ENCODE measurements at places on chromosomes 5 and 9. TPM values are rescaled to one million over a fixed set of nuclear protein-coding genes. Genes with fewer than 3 reads are reported as not detected.

DNA sequence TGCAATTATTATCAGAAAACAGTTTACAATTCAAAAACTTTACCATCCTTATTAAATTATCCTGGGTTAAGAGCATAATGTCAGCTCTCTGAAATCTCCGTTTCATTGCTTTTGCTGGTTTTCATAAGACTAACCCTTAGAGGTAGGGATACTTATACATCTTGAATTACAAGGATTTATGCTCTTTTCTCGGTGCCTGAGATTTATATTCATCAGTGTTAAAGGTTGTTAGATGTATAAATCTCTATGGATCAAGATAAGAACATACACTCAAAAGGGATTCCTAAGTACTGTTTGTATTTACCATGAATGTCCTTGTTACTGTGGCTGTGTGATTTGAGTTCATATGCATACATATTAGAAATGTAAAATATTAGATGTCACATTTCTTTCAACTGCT is 684.7 kb downstream of the EFNA5 start:
- peaks cover 33% of the 10 kb centered on the region for H3K36me3 ChIP-seq
- H3K4me1 ChIP-seq, result peaks cover 5% of the 10 kb centered on the region
- no peak for DNase-seq
- H3K4me3 ChIP-seq, result no peak overlapping the region

Gene PLPPR1
- total RNA-seq, result 1.8 TPM

Gene ARL14EPL
- not detected for total RNA-seq

GRCh38 chr5:109695005-109695926 is 5.5 kb downstream of the MAN2A1 start:
- peaks cover 15% of the 10 kb centered on the region for H3K4me1 ChIP-seq
- H3K27me3 ChIP-seq, result no peaks in the 10 kb centered on the region
- H3K4me3 ChIP-seq, result no peak overlapping the region
- H3K36me3 ChIP-seq, result peaks cover 15% of the 10 kb centered on the region
- no peak for DNase-seq

DNA sequence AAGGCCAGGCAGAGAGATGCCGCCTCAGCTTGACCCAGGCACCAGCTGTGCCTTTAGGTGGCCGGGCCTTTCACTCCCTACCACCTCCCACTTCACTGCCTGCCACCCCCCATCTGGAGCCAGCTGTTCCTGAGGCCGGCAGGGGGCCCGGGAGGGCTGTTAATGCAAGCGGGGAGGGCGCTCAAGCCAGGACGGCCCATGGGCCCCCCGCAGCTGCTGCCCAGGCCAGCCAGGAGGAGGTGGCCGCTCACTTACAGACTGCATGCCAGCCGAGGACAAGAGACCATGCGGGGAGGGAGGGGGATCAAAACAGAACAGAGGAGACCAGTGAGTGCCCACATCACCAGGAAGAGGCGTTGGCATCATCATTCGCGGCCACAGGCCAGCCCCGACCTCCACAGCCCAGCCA is 4.5 kb downstream of the ABCA2 start:
- DNase-seq, result no peak
- no peaks in the 10 kb centered on the region for H3K4me1 ChIP-seq
- no peak overlapping the region for H3K27ac ChIP-seq
- H3K36me3 ChIP-seq, result no peaks in the 10 kb centered on the region
- H3K4me3 ChIP-seq, result no peak overlapping the region
- H3K27me3 ChIP-seq, result no peaks in the 10 kb centered on the region

- H3K4me3 ChIP-seq, result no peak overlapping the region
- H3K4me1 ChIP-seq, result no peaks in the 10 kb centered on the region
- no peaks in the 10 kb centered on the region for H3K36me3 ChIP-seq
- no peaks in the 10 kb centered on the region for H3K27me3 ChIP-seq
- H3K27ac ChIP-seq, result no peak overlapping the region
Measured at GRCh38 chr5:173108914-173109313, 35.4 kb upstream of the BNIP1 start.

Gene SHOC1
- total RNA-seq, result not detected

GRCh38 chr9:134374301-134375010 is 48.2 kb downstream of the RXRA start:
- H3K27me3 ChIP-seq, result no peaks in the 10 kb centered on the region
- no peaks in the 10 kb centered on the region for H3K36me3 ChIP-seq
- no peak overlapping the region for H3K27ac ChIP-seq
- no peak for DNase-seq

Gene EQTN
- total RNA-seq, result not detected

Gene PRLR
- 2.5 TPM for total RNA-seq

Gene MSMP
- total RNA-seq, result 0.97 TPM

GRCh38 chr9:79577969-79578723 is 6.4 kb downstream of the TLE4 start:
- no peak for DNase-seq
- peaks cover 3% of the 10 kb centered on the region for H3K4me1 ChIP-seq
- H3K4me3 ChIP-seq, result no peak overlapping the region
- no peaks in the 10 kb centered on the region for H3K27me3 ChIP-seq
- peaks cover 27% of the 10 kb centered on the region for H3K36me3 ChIP-seq

- no peaks in the 10 kb centered on the region for H3K36me3 ChIP-seq
- no peaks in the 10 kb centered on the region for H3K4me1 ChIP-seq
- no peaks in the 10 kb centered on the region for H3K27me3 ChIP-seq
Measured at GRCh38 chr9:16074963-16075362, 522.1 kb downstream of the CCDC171 start.

- no peak for DNase-seq
- H3K36me3 ChIP-seq, result no peaks in the 10 kb centered on the region
- no peaks in the 10 kb centered on the region for H3K4me1 ChIP-seq
Measured at GRCh38 chr5:2710910-2711309, 40.6 kb downstream of the IRX2 start.

GRCh38 chr5:104178829-104179456 is 616.4 kb upstream of the NUDT12 start:
- peaks cover 19% of the 10 kb centered on the region for H3K36me3 ChIP-seq
- no peaks in the 10 kb centered on the region for H3K27me3 ChIP-seq
- no peak overlapping the region for H3K4me3 ChIP-seq
- peak; percentile 69 for DNase-seq
- H3K27ac ChIP-seq, result no peak overlapping the region

Gene CSF1R
- not detected for total RNA-seq

DNA sequence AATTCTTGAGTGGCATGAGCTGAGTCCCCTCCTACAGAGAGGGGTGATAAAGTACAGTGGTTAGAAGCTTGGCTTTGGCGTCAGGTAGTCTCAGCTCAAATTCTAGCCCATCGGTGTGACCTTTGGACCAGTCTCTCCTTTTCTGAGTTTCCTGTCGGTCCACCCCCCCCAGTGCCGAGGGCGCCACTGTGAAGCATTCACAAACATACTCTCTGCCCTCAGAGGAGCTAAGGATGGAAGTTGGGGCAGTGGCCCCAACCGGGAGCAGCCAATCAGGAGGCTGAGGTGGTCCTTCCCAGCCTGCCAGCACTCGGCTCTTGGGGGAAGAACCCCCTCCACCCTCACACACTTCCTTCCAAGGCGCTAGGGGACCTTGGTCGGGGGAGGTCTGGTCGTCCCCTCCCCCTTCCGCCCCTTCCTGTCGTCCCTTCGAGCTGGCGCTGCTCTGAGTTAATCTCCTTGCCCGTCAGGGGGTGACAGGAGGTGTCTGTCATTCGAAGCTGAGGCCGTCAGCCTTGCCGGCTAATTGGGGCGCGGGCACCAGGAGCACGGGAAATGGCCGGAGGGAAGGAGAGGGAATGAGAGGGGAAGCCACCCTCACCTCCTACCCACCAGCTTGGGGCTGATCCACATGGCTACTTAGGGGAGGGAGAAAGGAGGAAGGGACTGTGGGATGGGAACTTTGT is 53.0 kb downstream of the CXXC5 start:
- H3K27me3 ChIP-seq, result no peaks in the 10 kb centered on the region
- H3K4me3 ChIP-seq, result peak overlapping the region; percentile 38
- H3K27ac ChIP-seq, result no peak overlapping the region
- DNase-seq, result peak; percentile 93

Gene SPATA31C1
- 0.15 TPM for total RNA-seq

- no peaks in the 10 kb centered on the region for H3K36me3 ChIP-seq
- H3K27me3 ChIP-seq, result no peaks in the 10 kb centered on the region
- H3K4me3 ChIP-seq, result no peak overlapping the region
- no peak for DNase-seq
- H3K27ac ChIP-seq, result no peak overlapping the region
Measured at GRCh38 chr5:136766456-136766855, 401.1 kb upstream of the TRPC7 start.

DNA sequence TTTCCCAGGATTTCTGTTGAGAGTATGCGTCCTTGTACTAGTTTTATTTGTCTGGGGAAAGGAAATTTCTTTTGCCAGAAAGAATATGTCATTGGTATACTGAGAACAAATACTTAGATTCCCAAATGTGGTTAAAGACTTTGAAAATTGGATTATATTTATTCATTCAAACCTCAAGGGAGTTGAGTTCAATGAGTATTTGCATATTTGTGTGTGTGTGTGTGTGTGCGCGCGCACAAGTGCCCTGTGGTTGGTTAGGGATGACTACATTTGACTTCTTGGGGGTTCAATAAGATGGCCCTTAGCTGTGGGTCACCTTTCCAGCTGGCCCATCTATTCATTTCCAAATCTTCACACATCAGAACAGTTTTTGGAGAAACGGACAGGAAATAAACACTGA is 4.9 kb downstream of the RXFP3 start:
- DNase-seq, result no peak
- no peak overlapping the region for H3K4me3 ChIP-seq
- peaks cover 8% of the 10 kb centered on the region for H3K27me3 ChIP-seq

GRCh38 chr9:137278721-137279711 is 1.5 kb downstream of the TOR4A start:
- no peaks in the 10 kb centered on the region for H3K4me1 ChIP-seq
- no peak overlapping the region for H3K27ac ChIP-seq
- DNase-seq, result peak; percentile 42
- no peak overlapping the region for H3K4me3 ChIP-seq

Gene PCDHB14
- 1.5 TPM for total RNA-seq

Gene ZNF367
- total RNA-seq, result 10.1 TPM

DNA sequence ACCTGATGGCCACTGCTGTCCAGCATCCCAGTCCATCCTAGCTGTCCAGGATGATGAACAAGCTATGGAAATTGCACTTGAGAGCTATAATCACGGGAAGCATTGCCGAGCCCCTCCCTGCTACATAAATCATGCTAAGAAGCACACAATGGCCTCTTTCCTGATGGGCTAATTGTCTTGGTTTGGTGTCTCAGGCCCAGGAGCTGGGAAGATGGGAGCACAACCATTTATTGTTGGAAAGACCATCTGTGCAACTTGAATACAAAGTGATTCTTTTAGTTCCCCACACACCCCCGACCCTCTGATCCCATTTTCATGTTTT is 80.4 kb downstream of the RGS3 start:
- H3K27ac ChIP-seq, result no peak overlapping the region
- H3K4me3 ChIP-seq, result no peak overlapping the region
- peaks cover 2% of the 10 kb centered on the region for H3K4me1 ChIP-seq
- peaks cover 7% of the 10 kb centered on the region for H3K36me3 ChIP-seq
- no peaks in the 10 kb centered on the region for H3K27me3 ChIP-seq
- no peak for DNase-seq

Gene TYRP1
- total RNA-seq, result not detected

- H3K27ac ChIP-seq, result no peak overlapping the region
- no peaks in the 10 kb centered on the region for H3K27me3 ChIP-seq
- H3K4me1 ChIP-seq, result no peaks in the 10 kb centered on the region
- no peaks in the 10 kb centered on the region for H3K36me3 ChIP-seq
Measured at GRCh38 chr9:99051406-99051805, 53.5 kb upstream of the TGFBR1 start.

DNA sequence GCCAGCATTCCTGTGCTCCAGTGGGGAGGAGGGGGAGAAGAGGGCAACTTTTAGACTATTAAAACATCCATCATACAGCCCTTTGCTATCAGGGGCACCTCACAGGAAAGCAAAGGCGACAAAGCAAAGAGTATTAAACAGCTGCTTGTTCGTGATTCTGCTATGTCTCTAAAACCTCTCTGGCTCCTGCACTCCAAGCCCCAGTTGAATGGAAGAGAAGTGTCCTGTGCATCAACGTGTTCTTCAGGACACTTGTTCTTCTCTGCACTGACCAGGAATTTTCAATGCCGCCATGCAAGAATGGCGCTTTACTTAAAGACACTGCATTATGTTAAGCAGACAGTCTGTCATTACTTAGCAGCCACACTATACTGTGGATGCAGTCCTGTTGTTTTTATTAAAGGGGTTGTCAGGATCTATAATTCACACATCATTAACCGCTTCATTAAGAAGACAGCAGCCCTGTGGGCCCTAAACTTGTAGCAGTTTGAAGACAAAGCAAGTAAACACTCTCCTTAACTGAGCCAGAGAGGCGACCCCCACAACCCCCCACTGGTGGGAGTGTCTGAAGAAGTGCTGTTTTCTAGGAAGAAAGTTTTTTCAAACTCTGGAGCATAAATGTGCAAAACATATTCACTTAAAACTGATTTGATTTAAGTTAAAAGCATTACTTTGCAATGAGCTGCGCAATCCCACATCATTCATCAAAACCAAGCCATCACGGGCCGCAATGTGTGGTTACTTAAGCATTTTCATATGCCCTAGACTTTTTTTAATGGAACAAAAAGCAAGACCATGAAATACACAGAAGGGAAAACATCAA is 164.5 kb downstream of the ZNF608 start:
- H3K4me3 ChIP-seq, result peak overlapping the region; percentile 35
- no peak for DNase-seq
- peaks cover 24% of the 10 kb centered on the region for H3K4me1 ChIP-seq
- peaks cover 14% of the 10 kb centered on the region for H3K36me3 ChIP-seq

Gene ABLIM3
- total RNA-seq, result 0.29 TPM

DNA sequence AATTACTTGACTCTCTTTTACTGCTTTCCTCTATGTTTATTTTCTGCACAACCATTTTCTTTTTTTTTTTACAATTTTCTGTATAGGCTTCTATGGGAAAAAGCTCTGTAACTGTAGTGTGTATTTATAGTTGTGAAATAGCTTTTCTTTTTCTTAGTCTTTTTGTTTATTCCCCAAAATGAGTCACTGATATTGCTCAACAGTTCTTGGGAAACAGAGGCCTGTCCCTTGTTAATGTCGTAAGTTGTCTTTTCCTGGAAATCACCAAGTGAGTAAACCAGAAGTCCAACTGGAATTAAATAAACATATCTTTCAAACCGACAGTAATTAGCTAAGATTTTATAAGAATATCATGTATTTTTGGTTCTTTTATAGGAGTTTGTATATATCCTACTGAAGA is 325.1 kb upstream of the PRR16 start:
- no peak for DNase-seq
- no peaks in the 10 kb centered on the region for H3K4me1 ChIP-seq
- no peaks in the 10 kb centered on the region for H3K36me3 ChIP-seq
- no peaks in the 10 kb centered on the region for H3K27me3 ChIP-seq
- H3K27ac ChIP-seq, result no peak overlapping the region
